ENCODE measurements at places on chromosomes 1 and 21. TPM values are rescaled to one million over a fixed set of nuclear protein-coding genes. Genes with fewer than 3 reads are reported as not detected.

RAB3B gene
- total RNA-seq: 14.5 TPM

PPM1J gene
- 0.59 TPM for total RNA-seq

PIGK gene
- total RNA-seq: 51.3 TPM

SERINC2 gene
- total RNA-seq: 10.9 TPM

KRTAP10-5 gene
- not detected for total RNA-seq

DCST1 gene
- total RNA-seq: not detected

CD48 gene
- total RNA-seq: not detected

BMP8B gene
- 0.29 TPM for total RNA-seq

SPAG17 gene
- 3.3 TPM for total RNA-seq

C1orf141 gene
- not detected for total RNA-seq

SCAF4 gene
- total RNA-seq: 10.9 TPM

CRP gene
- total RNA-seq: not detected

PTPN7 gene
- not detected for total RNA-seq

MED8 gene
- total RNA-seq: 64.8 TPM

CCDC17 gene
- 1.5 TPM for total RNA-seq

FTCD gene
- 0.36 TPM for total RNA-seq

ARHGAP30 gene
- not detected for total RNA-seq

FMO3 gene
- total RNA-seq: 63.9 TPM

PADI1 gene
- total RNA-seq: under 0.01 TPM

SLC1A7 gene
- total RNA-seq: under 0.01 TPM

ZBTB8A gene
- total RNA-seq: 10.6 TPM

CFAP107 gene
- total RNA-seq: not detected

CFHR4 gene
- total RNA-seq: not detected

ADAMTSL4 gene
- total RNA-seq: 3.2 TPM

REN gene
- total RNA-seq: not detected

ANXA9 gene
- total RNA-seq: under 0.01 TPM

CCSAP gene
- 9.1 TPM for total RNA-seq

UTS2 gene
- total RNA-seq: 0.29 TPM

ADORA3 gene
- not detected for total RNA-seq

FAM110D gene
- total RNA-seq: not detected
